ACHN (cell line): ENCODE measurements at places on chromosomes 16 and 17.
A peak's percentile ranks its signal among the peaks of the same experiment; 100 is the strongest.

GRCh38 chr16:65037556-65037955, 84.3 kb downstream of the CDH11 start:
- no peak for DNase-seq

GRCh38 chr17:33964344-33964979, 290.6 kb upstream of the CCL2 start:
- peak; percentile 6 for DNase-seq

GRCh38 chr16:3356118-3356517, 429 bp downstream of the OR2C1 start:
- no peak for DNase-seq

- DNase-seq = no peak
Observed at GRCh38 chr16:7400117-7400890, 67.7 kb downstream of the RBFOX1 start.

DNA sequence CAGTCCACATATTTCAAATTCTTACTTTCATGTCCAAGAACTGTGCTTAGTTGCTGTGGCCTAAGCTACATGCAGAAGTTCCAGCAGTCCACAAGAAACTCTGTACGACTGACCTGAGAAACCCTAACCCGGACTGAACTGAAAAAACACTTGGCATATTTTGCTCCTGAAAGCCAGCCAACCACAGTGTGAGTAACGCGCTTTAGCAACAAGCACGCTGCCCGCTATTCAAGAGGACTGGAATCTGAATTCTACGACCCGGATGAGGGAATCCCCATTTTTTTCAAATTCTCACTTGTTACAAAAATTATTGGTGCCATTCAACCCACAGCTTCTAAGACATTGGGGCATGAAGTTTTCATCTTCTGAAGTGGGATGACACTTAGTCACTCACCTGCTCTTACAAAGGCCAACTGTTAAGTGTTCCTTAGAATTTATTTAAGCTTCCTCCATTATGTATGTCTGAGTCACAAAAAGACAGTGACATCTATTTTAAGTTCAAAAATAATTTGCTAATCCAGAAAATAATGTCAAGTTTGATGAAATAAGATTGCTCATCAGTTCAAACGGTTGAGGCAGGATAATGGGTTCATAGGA, 78.7 kb downstream of the CDYL2 start:
- DNase-seq = peak; percentile 59

- DNase-seq = no peak
Observed at GRCh38 chr16:87035053-87035452, 282.1 kb downstream of the C16orf95 start.

DNA sequence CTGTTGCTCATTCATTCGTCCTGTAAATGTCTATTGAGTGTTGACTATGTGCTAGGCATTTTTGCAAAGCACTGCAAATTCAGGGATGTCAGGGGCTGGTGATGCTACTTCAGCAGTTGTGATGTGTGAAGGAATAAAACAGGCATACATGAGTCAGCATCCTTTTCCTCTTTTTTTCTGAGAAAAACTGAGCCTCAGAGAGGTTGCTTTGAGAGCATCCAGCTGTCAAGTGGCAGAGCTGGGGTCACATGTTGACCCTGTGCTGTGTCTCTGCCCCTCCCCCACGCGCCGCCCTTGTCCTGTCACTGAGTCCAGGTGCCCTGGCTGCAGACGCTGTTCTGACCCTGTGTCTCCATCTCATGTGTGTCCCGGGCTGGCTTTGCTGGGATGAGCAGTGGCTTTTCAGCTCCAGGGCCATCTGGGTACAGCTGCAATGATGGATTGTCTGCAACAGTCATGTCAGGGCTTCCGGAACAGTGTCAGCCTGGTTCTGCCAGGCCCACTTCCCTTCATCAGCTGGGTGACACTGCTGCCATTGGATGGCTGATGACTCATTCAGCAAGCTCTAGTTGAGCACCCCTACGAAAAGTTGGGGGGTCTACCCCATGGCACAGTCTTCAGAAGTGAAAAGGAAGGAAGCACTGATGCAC, 14.9 kb downstream of the SEC14L5 start:
- DNase-seq = no peak

GRCh38 chr17:33013596-33014375, 22.1 kb downstream of the SPACA3 start:
- DNase-seq = no peak

- DNase-seq = peak; percentile 94
Observed at GRCh38 chr16:56625140-56625942, at the start of gene MT1E. Gene MT1E, plus strand, starts transcription at chr16:56625781. Its CDS starts 71 bp downstream, at chr16:56625852.

DNA sequence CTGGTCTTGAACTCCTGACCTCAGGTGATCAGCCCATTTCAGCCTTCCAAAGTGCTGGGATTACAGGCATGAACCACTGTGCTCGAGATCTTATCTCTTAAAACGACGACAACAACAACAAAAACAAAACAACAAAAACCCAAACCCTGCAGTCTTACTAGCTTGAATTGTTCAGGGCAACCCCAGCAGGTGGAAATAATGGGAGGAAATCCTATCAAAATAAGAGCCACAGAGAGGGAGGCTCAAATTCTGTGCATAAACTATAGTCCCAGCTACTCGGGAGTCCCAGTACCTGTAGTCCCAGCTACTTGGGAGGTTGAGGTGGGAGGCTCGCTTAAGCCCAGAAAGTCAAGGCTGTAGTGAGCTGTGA, 16.5 kb upstream of the ATP6V0A1 start:
- DNase-seq = no peak

GRCh38 chr17:65023791-65024190, 32.7 kb downstream of the GNA13 start:
- peak; percentile 9 for DNase-seq

- DNase-seq = no peak
Observed at GRCh38 chr17:75831032-75831571, 13.1 kb downstream of the UNC13D start.

- no peak for DNase-seq
Observed at GRCh38 chr17:32206861-32207260, 58.8 kb upstream of the RHBDL3 start.

DNA sequence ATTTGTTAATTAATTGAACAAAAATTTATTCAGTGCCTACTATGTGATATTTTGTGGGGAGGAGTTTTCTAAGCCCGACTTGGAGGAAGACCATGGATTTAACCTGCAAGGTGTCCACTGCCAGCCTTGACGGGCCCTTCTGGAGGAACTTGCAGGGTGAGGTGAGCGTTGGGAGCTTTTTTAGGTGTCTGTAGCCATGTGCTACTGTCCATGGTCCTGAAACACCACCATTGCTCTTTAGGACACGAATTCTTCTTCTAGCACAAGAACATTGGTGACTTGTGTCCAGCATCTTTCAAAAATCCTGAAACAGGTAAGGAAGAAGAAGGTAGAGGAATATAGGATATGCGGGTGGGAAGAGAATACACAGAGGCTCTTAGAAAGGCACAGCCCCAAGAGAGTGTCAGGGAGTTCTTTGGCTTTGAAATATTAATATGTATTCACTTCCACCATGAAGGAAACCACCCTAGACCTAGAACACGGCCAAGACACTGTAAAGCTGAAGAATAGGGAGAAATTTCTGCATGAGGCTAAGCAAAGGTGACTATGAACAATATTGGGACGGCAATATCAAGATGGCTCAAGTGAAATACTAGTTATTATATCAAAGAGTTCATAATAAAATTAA, 27.9 kb upstream of the OR4D1 start:
- DNase-seq = peak; percentile 67

DNA sequence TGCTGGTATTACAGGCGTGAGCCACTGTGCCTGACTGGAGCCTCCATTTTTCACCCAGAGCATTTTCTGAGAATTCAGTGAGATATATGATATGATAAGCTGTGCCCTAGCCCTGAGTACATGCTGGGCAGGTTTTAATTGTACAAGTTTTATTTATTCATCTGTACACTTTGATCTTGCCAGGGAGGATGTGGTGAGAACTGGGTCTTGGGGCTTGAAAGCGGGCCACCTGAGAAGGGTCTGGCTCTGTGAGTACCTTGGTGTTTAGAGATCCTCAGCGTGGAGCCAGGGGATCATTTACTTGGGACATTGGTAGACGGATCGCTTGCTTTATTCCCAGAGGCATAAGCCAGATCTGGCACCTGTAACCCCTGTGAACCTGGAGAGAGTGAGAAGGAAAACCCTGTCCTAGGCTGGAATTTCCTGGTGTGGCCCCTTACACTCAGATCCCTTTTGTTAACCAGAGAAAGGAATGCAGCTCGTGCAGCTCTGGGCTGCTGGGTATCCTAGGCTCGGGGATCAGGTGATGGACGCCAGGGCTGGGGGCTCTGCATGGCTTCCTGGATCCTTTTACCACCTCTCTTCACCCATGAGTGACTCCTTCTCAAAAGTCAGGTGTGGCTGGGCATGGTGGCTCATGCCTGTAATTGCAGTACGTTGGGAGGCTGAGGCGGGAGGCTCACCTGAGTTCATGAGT, 91.9 kb downstream of the ABCC1 start:
- DNase-seq = no peak

GRCh38 chr16:82082543-82083244, 47.6 kb downstream of the HSD17B2 start:
- peak; percentile 50 for DNase-seq

- DNase-seq = no peak
Observed at GRCh38 chr17:15349119-15349518, 7.7 kb upstream of the TEKT3 start.

GRCh38 chr17:69743091-69743490, 328.6 kb downstream of the MAP2K6 start:
- no peak for DNase-seq

GRCh38 chr17:79799538-79800324, 2.9 kb upstream of the CBX8 start:
- DNase-seq = no peak

- no peak for DNase-seq
Observed at GRCh38 chr16:78057803-78058564, 35.6 kb downstream of the CLEC3A start.

GRCh38 chr17:8857919-8858318, 9.6 kb downstream of the PIK3R6 start:
- no peak for DNase-seq

- DNase-seq = peak; percentile 38
Observed at GRCh38 chr17:64498308-64499203, 1.7 kb upstream of the POLG2 start.

DNA sequence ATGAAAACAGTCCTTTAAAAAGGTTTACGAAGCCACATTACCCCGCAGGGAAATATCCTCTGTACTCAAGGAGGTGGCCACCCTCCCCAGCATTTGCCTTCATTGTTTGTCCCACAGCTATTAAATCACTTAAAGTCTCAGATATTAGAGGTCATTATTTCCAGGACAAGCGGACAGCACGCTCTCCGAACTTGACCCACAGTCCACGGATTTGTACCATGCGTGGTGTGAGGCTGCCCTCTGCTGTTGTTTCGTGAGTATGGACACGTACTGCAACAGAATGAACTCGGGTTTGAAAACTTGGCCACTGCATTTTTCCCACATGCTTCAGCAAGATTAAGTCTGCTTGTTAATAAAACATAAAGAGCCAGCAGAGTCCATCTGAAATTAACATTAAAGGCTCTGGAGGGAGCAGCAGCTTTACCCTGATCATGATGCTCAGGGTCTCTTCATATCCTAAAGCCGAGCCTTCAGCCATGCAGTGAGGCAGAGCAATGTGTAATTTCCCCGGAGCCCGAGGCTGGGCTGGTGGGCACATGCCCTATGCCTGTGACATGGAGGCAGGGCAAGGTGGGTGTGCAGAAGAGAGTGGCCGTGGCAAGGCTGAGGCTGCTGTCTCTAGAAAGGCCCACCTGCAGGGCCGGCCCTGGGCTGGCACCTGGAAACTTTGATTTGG, 19.7 kb downstream of the MEAK7 start:
- peak; percentile 60 for DNase-seq

DNA sequence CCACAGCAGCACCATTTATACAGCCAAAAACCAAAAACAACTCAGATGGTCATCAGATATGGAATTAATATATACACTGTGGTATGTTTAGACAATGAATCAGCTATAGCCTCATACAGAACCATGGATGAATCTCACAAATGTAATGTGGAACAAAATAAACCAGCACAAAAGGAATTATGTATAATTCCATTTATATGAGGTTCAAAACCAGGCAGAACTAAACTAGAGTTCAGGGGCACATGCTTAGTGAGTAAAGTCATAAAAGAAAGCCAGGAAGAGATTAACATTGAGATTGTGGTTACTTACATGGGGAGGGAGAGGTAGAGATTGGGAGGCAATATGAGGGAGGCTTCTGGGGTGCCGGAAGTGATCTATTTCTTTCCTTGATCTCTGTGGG, 231.1 kb downstream of the COPRS start:
- no peak for DNase-seq

- DNase-seq = no peak
Observed at GRCh38 chr16:8739989-8740704, 57.3 kb downstream of the TMEM186 start.

DNA sequence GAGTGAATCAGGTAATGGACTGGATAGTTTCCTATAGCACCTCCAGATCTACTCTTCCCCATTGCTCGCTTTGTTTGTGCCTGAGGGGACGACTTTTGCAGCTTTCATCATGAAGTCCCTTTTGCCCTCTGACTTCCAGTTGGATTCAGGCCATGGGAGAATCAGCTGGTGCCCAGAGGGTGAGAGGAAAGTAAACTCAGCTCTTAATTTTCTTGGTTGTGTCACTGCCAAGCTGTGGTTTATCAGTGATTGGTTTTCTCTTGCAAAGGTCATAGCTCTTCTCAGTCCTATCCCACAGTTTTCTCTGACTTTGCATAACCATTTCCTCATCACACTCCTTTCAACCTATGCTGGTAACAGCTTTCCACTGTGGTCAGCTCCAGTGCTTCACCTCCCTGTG, 200.1 kb downstream of the KCNJ2 start:
- no peak for DNase-seq

DNA sequence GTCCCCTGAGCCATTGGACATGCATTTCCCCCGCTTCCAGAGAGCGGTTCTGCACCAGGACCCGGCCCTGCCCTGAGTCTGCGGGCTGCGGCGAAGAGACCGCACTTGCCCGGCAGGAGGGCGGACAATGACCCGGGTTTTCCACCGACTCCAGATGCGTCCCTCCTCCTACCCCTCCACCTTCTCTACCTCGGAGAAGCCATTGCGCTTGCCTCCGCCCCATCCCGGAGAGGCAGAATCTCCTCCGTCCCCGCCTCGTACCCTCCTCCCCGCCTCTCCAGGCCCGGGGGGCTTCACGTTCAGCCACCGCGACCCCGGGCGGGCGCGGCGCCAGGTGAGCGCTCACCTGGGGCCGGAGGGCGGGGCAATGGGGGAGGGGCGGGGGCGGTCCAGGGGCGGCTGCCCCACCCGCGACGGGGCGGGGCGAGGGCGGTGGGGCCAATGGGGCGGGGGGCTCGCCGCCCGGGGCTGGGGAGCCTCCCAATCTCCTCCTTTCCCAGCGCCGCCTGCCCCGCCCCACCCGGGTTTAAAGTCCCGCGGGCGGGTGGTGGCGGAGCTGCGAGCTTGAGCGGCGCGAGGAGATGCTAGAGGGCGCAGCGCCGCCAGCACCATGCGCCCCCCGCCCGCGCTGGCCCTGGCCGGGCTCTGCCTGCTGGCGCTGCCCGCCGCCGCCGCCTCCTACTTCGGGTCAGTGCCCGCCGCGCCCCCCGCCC, at the start of gene WNT9B:
Gene WNT9B (plus strand): TSS at position 555 of the 713 bp plus-strand sequence. CDS start 56 bp downstream, at position 611.
- no peak for DNase-seq
